Testis (tissue), 5 donors: ENCODE measurements at places on chromosomes 3 and 15.

DNA sequence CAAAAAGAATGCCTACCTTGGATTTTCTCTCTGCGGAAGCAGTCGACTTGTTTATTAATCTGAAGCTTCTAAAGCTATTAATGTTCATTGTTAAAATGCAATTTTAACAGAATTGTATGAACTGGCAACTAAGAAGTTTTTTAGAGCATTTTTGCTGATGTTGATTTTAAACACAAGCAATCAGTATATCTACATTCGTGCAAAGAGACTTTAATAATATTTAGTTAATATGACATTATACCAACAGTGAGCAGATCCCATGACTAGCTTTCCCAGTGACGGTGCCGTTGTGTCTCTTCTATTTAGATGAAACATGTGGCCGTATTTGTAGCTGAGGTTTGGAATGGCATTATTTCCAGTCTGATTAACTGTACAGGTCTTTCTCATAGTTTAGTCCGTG, 88.0 kb downstream of the PEX5L start:
- no peak for DNase-seq

- no peak for DNase-seq
These were observed 165.2 kb upstream of the PDZRN3 start for GRCh38 chr3:73789825-73790444.

- DNase-seq: no peak
These were observed 277 bp downstream of the FMN1 start for GRCh38 chr15:33194237-33194636.

DNA sequence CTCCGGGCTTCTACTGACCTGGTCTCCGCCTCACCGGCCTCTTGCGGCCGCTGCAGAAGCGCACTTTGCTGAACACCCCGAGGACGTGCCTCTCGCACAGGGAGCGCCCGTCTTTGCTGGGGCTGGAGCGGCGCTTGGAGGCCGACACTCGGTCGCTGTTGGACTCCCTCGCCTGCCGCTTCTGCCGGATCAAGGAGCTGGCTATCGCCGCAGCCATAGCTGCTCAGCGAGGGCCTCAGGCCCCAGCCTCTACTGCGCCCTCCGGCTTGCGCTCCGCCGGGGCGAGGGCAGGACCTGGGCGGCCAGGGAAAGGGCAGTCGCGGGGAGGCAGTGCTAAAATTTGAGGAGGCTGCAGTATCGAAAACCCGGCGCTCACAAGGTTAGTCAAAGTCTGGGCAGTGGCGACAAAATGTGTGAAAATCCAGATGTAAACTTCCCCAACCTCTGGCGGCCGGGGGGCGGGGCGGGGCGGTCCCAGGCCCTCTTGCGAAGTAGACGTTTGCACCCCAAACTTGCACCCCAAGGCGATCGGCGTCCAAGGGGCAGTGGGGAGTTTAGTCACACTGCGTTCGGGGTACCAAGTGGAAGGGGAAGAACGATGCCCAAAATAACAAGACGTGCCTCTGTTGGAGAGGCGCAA, 319.2 kb downstream of the FGF12 start:
- peak; percentile 30 for DNase-seq

GRCh38 chr15:34436126-34436955, 1.3 kb downstream of the GOLGA8A start:
- no peak for DNase-seq

DNA sequence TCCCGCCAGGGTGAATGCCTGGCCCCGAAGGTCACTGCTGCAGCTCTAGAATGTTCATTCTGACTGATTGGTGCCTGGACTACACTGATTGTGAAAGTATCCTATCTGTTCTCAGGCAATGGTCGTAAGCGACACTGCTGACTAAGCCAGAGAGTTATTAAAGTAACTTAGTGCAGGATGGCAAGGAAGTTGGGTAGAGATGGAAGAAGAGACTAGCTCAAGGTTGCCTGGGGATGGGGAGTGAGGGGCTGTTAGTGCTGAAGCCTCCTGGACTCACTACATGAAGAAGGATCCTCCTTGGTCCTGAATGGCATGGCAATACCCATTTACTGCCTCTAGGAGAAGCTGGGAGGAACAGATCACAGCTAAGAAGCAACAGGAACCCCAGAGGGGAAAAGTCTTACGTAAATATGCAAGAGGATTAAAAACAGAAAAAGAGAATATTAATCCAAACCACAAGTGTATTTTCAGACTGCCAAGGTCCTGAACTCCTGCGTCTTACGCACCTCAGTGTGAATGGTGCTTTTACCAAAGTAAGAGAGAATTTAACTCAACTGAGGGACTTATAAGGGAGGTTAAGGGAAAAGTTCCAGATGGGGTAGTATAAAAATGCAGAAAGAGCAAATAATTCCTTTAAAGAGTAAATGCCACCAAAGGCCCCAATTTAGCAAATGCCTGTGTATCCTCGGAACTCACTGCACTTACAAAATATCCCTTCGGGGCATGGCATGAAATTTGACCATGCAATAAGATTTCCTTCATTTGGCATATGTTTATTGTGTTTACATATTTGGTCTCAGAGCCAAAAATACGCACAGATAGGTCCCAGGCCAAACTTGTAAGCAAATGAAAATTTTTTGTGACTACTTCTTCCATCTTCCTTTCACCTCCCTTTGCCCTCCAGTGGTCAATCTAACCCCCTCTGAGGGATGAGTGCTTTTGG, 64.0 kb upstream of the DGKG start:
- no peak for DNase-seq

DNA sequence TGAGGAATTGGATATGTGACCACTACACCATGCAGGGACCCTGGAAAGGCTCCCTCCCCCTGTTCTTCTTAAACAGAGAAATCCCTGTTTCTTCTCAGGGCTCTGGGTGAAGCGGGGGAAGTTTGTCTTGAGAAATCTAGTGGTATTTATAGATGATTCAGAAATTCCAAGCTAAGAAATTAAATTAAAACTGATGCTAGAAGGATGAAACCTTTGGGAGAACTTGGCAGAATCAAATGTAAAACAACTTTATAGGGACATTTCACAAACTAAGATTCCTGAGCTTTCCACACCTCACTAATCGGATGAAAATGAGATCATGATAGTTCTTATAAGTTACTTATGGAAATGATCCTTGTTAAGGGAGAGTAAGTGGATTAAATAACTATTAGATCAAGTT, 54.2 kb downstream of the FBXL2 start:
- no peak for DNase-seq

DNA sequence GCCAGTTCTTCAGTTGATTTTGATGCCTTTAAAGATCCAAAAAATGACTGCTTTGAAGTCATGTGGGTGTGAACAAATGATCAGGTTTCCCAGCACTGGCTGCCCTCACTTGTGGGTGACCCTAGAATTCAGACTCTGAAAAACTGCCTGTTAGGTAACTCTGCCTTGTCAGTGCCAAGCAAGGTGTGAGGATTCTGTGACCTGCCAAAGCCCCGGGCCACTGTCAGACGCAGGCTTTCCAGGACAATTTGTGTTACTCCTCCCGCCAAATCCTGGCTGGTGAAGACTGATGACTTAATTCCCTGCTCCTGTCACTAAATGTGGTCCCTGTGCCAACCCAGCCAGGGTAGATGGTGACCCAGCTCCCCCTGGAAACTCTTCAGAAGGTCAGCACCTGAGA, 99.2 kb upstream of the PSMD6 start:
- DNase-seq: no peak

GRCh38 chr3:17079933-17080332, 195.2 kb downstream of the PLCL2 start:
- DNase-seq: no peak

- no peak for DNase-seq
These were observed 326.1 kb upstream of the IL12A start for GRCh38 chr3:159662549-159662948.

GRCh38 chr3:56940321-56940720, 120.1 kb upstream of the SPATA12 start:
- DNase-seq: no peak

DNA sequence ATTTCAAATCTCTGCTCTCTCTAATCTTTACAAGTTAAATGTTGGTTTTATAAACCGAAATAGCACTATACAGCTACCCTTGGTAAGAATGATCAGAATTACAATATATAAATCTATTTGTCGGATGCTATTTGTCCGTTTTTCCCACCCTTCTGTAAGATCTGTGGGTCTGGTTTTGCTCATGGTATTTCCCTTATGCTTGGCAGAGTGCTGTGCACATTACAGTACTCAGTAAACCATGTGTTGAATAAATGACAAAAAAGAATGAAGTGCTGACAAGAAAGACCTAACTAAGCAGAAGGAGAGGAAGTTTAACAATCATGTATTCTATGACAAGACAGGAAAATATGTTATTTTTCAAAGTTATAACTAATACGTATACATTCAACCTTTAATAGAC, 827.2 kb downstream of the ROBO1 start:
- no peak for DNase-seq

- no peak for DNase-seq
These were observed 10.5 kb downstream of the MRPL46 start for GRCh38 chr15:88456733-88457132.

- peak; percentile 46 for DNase-seq
These were observed 12.3 kb upstream of the DENND4A start for GRCh38 chr15:65804252-65804931.

DNA sequence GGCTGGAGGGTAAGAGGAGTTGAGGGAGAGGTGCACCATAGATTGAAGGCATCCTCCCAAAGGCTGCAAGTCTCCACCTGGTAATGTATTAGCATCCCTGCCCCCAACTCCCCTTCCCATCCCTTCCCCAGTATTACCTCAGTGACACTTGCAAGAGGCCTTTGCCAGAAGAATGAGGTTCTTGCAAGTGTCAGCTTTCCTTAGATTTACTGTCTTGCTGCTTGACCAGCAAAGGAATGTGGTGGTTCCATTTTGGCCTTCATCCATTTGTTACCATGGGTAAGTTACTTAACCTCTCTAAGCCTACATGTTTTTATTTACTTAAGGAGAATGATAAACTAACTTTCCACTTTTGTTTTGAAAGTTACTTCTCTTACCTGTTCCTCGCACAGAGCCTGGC, 108.9 kb downstream of the LRTM1 start:
- no peak for DNase-seq

DNA sequence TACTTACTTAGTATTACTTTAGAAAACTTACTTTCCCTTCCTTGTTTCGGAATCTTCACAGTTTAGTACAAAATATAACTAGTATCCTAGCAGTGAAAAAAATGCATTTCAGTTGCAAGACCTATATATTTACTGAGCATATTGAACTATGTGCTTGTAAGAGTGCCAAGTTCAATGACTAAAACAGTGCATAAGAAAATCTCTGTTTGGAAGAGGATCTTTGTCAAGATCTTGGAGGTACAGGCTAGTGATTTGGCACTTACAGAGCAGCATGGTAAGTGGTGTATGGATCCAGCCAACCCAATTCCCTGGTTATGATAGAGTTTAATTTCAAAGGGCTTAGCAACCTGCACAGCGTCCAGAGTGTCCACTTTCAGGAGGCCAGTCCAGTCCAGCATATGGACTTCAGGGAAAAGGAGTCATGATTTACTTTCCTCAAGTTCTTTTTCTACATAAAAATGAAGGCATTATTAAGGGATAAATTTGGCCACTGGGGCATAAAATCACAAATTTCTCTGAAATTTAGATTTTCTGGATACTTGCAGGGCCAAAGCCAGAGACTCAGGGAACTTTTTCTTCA, 625.8 kb upstream of the BCHE start:
- DNase-seq: no peak

- DNase-seq: no peak
These were observed 9.2 kb upstream of the EHD4 start for GRCh38 chr15:41981371-41982132.

DNA sequence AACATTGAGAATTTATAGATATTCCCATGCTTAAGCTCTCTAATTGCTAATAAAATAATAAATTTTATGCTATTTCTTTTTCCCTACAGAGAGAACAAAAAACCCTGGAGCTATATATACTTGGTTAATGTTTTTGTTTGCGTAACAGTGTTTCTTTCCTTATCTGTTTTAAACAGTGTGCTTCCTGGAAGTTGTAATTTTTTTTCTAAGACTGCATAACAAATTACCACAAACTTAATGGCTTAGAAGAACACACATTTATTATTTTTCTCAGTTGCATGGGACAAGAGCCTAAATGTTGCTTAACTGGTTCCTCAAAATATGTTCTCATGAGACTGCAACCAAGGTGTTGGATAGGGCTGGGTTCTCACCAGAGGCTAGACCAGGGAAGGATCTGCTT, 49.7 kb upstream of the DPH6 start:
- DNase-seq: no peak

GRCh38 chr3:195106418-195106906, 164.5 kb downstream of the XXYLT1 start:
- DNase-seq: peak; percentile 76

DNA sequence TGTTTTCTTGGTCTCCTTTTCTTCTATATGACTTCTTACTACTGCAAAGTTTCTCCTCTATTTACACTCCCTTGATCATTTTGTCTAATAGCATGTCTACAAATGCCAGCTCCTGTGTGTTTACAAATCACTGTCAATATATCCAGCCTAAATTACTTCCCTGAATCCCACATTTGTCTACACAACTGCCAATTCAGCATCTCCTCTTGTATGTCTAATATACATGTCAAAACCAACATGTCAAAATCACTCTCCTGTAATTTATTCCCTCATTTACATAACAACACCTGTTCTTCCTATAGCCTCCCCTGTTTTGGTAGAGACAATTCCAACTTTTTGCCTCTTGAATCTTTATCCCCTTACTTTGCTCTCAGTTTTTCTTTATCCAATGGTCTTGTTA, 359.3 kb downstream of the PLOD2 start:
- no peak for DNase-seq

DNA sequence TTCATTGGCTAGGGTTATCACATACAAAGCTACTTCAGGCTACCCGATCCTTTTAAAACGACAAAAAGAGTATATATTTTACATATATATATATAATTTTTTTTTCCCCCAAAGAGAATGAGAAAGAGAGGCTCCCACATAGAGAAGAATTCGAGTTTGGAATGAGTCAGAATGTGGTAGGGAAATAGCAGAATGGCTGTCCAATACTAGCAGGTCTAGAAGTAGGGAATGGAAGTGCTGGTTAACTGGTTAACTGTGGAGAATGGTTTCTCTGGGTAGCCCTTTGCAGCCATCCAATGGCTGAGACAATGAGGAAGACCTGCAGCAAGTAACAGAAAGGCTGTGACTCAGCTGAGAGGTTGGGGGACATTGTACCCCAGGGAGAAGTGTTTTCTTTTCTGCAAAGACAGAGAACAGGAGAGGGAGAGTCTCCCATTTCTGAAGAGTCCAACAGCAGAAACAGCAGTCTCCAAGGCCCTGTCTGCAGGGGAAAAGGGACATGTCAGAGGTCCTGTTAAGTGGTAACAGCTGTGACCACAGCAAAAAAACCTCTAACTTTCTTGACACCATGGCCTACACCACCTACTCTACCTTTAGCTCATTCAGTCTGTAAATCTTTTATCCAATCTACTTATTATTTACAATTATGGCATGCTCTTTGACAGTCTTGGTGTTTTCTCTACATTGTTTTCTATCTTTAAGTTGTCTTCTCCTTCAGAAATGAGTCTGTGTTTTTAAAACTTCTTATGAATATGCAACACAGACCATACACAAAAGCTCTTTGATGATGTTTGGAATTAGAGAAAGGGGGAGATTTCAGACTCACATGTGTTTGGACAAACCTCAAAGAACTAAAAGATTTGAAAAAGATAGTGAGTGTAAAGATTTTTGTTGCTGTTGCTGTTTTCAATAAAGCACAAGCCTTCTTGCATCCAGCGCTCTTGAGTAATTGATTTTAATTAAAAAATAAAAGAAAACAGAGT, 116.1 kb upstream of the SLC7A14 start:
- DNase-seq: no peak
